ENCODE measurements at places on chromosomes 2 and 18. TPM values are rescaled to one million over a fixed set of nuclear protein-coding genes. Genes with fewer than 3 reads are reported as not detected.

DNA sequence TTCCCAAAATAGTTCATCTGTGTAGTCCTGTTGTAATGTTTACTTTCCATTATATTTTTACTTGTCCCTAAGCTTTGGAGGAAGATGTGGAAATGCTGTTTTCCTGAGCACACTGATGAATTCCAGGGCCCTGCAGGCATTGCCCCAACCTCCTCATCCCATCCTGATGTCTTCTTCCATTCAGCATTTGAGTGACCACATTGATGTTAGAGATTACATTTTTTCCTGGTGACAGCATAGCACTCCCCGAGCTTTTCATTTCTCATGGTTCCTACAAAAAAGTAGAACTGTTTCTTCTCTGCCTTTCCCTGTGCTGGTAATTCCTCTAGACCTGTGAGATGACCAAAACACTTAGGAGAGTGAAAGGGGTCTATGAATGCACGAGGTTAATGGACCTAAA is 4.8 kb downstream of the IL36A start:
- no peak for DNase-seq

DNA sequence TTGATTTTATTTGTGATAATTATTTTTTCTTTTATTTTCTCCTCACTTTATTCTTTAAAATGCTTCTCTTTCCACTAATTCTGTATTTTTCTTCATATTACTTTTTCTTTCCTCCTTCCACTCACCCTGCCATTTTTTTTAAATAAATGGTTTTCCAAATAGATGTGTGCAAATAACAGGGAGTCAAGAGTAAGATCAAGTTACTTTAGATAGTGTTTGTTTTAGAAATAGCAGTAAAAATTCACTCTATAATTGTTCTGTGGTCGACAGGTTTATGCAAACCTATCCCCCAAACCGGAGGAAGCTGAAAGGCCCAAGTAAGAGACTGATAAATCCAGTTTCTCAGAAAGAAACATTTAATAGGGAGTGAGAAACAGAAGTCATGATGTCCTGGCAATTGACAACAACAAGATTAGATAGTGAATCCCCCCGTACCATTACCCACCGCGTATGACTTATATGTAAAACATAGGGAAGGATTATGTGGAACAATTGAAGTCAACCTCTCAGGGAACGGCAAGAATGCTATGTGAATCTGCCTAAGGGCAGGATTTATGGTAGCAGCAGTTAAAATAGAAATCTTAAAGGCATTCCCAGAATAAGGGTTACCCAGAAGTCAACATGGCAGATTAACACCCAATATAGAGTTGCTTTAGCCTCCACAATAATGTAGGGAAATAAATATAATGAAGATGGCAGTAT is 75.5 kb downstream of the KYNU start:
- DNase-seq: no peak

- no peak for DNase-seq
Measured at GRCh38 chr2:20539133-20539719, 92.4 kb downstream of the RHOB start.

DNA sequence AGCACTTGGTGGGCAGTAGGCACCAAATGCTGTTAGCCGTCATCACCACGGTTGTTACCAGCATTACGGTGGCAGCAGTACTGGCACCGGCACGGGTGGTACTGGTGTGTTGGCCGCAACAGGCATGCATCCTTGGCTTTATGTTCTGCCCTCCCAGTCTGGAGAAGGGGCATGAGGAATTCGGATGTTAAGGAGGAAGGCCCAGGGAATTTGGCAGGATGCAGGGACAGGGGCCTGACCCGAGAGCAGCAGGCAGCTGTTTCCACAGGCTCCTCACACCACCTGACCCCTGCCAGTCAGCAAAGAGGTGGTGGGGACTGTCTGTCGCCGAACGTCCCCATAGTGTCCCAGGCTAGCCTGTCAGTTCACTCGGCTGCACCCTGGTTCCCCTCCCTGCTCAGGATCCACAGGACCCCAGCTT is 79.0 kb downstream of the EDAR start:
- no peak for DNase-seq

GRCh38 chr2:133249362-133249761 is 318.9 kb downstream of the NCKAP5 start:
- no peak for DNase-seq

GRCh38 chr2:101998896-101999789 is 7.4 kb downstream of the IL1R2 start:
- no peak for DNase-seq

- no peak for DNase-seq
Measured at GRCh38 chr2:171789956-171790355, 102.7 kb downstream of the DYNC1I2 start.

DNA sequence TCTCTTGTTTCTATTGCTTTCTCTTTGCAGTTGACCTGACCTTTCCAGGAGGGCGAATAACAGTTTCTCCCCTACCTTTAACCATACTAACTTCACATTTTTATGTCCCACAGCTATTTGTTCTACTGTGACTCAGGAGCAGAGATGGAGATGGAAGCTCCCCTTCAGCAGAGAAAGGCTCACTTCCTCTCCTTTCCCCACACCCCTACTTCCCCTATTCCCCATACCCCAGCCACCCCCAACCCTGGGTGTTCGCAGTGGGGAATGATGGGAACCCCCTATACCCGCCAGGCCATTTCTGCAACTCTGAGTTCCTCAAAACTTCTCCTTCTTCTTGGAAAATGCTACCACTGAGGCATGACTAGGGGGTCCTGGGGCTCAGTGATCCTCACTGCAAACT is 285.4 kb upstream of the MGAT5 start:
- no peak for DNase-seq

DNA sequence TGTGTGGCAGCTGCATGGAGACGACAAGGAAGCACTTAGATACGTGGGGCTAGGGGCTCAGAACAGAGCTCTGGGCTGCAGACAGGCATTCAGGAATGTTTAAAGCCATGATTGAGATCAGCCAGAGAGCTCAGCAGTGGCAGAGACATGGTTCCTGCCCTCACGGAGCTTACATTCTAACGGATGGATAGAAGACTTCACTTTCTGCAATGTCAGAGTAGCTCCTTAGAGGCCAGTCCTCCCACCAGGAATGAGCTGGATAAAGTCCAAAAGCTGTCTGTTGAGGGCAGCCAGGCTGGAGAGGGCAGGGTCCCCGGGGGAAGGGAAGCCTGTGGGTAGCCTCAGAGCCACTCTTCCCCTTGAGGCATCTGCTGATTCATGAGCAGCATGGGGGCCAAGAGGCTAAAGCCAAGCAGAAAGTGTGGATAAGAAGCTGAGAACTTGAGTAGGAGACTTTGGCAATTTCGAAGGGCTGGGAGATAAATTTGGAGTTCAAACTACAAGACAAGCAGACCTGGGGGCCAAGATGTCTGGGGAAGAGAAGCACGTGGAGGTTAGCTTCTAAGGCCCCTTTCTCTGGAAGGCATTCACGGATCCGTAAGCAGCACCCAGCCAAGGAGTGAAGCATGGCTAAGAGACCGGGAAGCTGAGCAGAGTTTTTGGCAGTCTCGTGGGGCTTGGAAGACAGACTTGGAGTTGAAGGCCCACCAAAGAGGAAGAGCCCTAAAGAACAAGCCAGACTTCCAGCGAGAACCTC is 9.7 kb upstream of the CIB4 start:
- no peak for DNase-seq

DNA sequence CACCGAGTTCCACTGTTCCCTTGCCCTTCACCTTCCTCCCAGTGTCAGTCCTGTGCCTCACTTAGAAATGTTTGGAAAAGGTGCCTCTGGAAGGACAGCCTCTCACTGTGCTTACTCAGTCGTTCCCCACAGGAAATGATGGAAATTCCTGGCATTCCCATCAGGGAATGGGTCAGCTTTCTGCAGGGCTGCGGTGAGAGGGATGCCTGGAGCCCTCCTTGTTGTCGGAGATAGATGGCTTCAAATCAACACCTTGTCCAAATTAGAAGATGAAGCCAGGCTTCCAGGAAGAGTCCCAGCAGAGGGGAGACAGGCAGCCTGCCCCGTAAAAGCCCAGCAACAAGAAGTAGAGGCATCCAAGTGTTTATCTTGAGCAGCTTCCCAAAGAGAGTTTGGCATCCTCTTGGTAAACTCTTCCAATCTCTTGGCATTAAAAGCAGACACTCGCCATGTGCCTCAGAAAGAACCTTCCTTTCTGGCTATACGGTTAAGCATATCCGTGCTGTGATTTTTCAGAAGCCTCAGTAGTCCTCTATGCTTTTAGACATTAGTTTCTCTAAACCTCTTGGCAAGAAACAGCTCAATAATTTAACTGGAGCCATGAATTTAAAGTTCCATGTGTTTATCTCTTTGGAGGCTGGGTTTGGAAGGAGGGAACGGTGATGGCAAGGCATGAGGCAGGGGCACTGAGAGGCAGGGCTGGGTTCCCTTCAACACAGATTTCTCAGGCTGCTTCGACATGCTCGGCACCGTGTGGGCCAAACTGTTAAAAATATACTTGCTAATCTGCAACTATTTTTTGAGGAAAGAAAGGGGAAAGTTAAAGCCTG is 25.1 kb downstream of the COLEC12 start:
- no peak for DNase-seq

DNA sequence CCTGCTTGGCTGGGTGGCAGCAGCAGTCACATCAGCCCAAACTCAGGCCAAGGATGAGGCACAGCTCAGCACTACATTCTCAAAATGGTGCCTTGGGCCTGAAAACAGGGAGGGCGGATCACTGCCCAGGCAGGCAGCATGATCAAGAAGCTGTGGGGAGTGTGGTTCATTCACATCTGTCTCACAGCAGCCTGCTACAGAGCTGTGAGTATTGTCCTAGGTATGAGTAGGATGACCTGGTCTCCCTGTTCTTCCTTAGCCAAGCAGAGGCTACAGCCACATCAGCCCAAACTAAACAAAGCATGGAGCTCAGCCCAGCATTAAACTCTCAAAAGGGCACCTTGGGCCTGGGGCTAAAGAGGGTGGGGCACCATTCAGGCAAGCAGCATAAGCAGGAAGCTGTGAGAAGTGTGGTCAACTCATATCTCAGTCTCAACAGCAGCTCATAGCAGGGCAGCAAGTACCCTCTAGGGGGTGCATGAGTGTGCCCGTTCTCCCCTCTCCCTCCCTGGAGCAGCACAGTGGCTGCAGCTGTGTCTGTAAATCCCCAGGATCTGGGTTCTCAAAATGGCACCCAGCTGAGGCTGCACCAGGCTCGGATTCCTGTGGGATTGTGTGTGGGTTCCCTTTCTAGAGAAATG is 139.6 kb downstream of the TRABD2A start:
- DNase-seq: no peak

- DNase-seq: no peak
Measured at GRCh38 chr2:216651351-216651881, 18.2 kb downstream of the IGFBP2 start.

GRCh38 chr2:77807531-77808215 is 285.5 kb upstream of the LRRTM4 start:
- no peak for DNase-seq

DNA sequence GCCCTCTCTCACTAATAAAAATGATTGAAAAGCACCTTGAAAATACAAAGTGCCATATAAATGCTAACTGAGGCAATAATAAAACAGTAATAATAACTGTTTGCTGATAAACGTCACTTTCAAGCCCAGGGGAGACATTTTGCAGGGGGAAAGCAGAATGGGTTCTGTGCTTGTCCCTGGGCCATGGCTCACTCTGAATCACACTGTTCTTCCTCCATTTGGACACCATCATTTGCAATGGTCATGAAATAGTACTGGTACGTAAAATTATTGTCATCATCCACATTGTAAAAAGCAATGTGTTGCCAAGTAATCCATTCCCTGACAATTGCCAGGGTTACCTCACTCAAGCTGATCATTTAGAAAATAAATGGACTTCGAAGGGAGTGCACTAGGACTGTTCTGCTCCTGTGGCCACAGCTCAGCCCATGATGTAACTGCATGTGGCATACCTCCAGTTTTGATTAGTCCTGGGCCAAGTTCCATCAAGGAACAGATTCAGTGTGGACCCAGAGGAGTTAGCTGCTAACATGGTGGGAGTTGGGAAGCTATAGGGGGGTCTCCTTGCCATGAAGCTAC is 508.8 kb upstream of the CELF4 start:
- no peak for DNase-seq

GRCh38 chr2:221085341-221085900 is 486.7 kb downstream of the EPHA4 start:
- DNase-seq: no peak

- DNase-seq: no peak
Measured at GRCh38 chr2:174059178-174059883, 94.2 kb upstream of the SP3 start.

DNA sequence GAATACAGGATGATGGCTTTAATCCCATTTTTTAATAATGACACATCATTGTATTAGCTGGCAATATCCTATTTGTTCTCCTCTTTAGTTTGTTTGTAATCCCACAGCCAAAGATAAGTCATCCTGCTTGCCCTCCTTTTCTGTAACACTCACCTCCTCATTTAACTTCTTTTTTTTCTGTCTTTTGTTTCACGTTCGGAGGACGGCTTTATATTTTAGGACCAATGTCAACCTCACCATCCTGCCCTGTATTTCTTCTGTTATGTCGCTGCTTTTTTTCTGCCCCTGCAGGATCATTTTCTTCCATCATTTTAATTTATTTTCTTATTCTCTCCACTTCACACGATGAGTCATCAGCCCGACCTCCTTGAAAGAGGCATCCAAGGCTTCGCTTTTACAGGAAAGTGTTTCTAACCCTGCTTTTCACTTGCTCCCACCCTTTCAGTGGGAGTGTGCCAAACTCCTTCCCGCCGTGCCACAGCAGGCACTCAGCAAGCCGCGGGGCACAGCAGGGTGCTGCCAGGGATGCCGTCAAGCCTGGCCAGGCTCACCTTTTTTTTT is 11.4 kb downstream of the RAB31 start:
- DNase-seq: no peak

DNA sequence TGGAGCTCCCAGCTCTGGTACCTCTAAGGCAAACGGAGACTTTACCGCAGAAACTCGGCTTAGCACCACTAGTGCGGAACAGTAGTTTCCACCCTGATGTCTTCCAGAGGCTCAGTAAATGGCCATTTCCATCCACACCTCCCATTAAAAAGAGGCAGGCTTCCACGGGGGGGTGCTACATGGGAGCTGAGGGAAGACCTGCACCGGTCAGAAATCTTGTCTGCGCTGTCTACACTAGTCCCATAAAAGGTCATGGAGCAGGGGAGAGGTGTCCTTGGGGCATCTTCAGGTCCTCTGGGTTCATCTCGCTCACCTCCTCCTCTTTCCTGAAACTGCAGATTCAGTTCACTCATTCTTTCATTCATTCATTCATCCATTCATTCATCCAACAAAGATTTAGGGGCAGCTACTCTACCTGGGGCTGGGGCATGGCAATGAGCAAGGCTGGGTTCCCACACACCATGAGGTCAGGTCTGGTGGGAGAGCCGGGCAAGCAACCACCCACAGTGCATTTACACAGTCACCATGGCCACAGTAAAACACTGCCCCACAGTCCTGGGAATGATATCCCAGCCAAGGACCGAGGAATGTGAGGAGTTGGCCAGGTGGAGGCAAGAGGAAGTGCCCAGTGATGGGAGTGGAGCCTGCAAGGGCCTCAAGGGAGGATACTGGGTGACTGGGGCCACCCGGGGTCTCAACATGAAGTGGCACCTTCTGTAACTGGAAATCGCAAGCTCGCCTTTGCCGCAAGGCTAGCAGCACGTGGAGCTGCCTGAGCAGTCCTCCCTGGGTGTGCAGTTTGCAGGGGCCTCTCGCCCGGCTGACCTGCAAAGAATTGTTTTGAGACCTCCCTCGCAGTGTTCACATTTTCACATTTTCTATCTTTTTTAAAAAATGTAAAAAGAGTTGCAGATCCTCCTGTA is 180.2 kb upstream of the RAB6C start:
- DNase-seq: no peak

Gene IHH
- polyA plus RNA-seq: 0.80 TPM

Gene MATN3
- polyA plus RNA-seq: 3.7 TPM

Gene COBLL1
- polyA plus RNA-seq: 158 TPM

Gene DOK6
- polyA plus RNA-seq: 15.6 TPM

Gene ATOH8
- 13.6 TPM for polyA plus RNA-seq

Data from left renal pelvis (tissue), 4 donors.